ENCODE measurements at places on chromosomes 16 and 17.

GRCh38 chr17:64154717-64155116, 24.8 kb upstream of the ERN1 start:
- no peaks in the 10 kb centered on the region for H3K27me3 ChIP-seq
- peaks cover 7% of the 10 kb centered on the region for H3K4me1 ChIP-seq
- no peaks in the 10 kb centered on the region for H3K36me3 ChIP-seq
- H3K27ac ChIP-seq: no peak overlapping the region
- H3K4me3 ChIP-seq: no peak overlapping the region

DNA sequence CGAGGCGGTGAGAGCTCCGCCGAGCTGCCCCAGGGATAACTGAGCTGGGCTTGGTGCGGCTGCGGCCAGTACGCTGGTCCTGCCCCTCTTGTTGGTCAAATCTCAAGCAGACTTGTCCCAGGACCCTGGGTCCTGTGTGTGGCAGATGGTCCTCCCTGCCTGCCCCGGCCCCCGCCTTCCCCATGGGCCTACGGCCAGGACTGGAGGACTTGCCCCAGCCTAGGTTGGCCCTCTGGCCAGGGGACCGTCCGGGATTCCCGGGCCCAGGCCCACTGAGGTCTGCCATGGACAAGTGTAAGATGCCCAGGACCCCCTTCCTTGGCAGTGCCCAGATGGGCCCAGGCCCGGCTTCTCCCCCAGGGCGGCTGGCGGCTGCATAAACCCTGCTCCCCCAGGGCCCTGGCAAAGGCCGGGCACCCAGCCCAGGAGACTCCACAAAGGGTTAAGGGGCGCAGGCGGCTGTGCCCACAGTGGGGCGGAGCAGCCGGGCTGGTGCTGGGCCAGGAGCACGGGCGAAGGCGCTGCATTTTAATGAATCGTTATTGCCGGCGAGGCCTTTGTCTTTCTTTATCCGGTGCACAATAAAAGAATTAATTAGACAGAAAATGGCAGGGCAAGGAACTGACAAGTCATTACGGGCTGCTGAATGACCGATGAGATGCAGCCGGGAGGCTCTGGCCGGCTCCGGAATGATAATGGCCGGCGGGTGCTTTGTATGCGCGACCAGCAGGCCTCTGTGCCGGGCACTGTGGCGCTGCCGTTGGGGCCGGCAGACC, 9.1 kb downstream of the SOX8 start:
- H3K4me1 ChIP-seq: no peaks in the 10 kb centered on the region
- peaks cover 25% of the 10 kb centered on the region for H3K27me3 ChIP-seq
- H3K4me3 ChIP-seq: no peak overlapping the region
- H3K27ac ChIP-seq: no peak overlapping the region
- no peak for DNase-seq
- H3K36me3 ChIP-seq: no peaks in the 10 kb centered on the region

GRCh38 chr17:38917259-38917658, 8.2 kb upstream of the LASP1NB start:
- H3K27ac ChIP-seq: no peak overlapping the region
- no peak for DNase-seq
- H3K4me1 ChIP-seq: peaks cover 23% of the 10 kb centered on the region

DNA sequence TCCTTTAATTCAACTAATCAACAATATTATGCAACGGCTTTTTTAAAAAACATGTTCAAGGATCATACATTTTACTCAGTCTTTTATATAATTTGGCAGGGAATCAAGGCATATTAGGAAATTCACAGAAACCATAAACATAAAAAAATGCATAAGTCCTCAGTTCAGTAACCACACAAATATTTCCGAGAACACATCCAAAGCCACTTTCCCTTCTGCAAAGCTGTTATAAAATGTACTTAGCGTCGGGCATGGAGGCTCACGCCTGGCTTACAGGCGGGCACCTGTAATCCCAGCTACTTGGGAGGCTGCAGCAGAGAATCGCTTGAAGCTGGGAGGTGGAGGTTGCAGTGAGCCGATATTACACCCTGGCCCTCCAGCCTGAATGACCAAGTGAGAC, 9.7 kb upstream of the ZC3H7A start:
- DNase-seq: no peak
- H3K27ac ChIP-seq: no peak overlapping the region
- H3K36me3 ChIP-seq: no peaks in the 10 kb centered on the region
- H3K27me3 ChIP-seq: no peaks in the 10 kb centered on the region

DNA sequence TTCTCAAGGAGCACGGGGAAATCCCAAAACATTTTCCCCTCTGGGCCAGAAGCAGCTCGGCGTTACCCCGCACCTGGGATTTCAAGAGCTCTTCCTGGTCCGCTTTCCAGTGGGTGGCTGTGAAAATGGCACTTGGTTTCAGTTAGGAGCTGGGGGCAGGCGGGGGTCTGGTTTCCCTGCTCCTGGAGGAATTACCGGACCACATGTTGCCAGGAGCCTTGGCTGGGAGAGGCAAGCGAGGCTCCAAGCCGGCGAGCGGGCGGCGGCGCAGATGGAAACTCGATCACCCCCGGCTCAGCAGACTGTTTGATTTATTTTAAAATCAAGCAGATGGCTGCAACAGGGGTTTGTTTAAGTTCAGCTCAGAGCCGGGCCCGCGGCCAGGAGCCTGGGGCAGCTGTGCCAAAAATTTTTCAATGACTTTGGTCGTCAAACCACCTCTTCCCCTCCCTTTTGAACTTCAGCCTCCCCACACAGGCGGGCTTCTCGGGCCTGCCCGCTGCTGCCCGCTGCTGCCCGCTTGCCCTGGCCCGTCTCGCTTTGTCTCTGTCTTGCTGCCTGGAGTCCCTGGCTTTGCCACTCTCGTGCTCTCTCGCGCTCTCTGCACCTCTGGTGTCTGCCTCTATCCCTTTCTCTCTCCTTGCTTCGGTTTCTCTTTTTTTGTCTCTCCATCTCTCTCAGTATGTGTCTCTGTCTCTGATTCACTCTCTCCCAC, 108.0 kb upstream of the CIBAR2 start:
- peak overlapping the region; percentile 54 for H3K27ac ChIP-seq
- peak overlapping the region; percentile 22 for H3K4me3 ChIP-seq
- no peaks in the 10 kb centered on the region for H3K27me3 ChIP-seq
- DNase-seq: peak; percentile 62

DNA sequence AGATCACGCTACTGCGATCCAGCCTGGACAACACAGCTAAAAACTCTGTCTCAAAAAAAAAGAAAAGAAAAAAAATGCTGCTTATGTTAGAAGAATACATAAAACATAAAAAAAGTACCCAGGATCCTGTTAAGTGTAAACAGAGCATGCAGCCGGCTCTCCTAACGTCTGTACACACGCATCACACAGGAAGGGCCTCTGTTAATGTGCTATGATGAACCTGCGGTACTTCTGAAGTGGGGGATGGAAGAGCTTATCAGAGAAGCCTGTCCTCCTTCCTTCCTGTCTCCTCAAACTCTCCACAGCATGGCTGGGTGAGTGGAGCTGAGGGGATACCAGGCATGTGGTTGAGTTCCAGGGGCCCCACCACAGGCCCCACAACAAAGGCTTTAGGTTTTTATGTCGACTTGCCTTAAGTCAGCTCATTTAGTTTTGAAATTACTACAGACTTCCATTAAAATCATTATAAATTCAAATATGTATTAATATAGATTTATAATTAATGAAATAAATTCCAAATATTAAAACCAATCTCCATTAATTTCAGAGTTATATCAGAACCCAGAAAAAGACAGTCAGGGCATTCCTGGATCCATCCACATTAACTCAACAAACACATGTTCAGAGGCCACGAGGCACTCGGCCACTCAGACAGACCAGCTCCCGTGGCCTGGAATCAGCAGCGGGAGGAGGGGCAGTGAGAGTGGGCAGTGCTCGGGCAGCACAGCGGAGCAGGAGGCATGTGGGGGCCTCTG, 11.7 kb downstream of the CCDC57 start:
- DNase-seq: no peak
- H3K27me3 ChIP-seq: no peaks in the 10 kb centered on the region
- H3K4me1 ChIP-seq: peaks cover 5% of the 10 kb centered on the region
- no peaks in the 10 kb centered on the region for H3K36me3 ChIP-seq
- H3K4me3 ChIP-seq: no peak overlapping the region

DNA sequence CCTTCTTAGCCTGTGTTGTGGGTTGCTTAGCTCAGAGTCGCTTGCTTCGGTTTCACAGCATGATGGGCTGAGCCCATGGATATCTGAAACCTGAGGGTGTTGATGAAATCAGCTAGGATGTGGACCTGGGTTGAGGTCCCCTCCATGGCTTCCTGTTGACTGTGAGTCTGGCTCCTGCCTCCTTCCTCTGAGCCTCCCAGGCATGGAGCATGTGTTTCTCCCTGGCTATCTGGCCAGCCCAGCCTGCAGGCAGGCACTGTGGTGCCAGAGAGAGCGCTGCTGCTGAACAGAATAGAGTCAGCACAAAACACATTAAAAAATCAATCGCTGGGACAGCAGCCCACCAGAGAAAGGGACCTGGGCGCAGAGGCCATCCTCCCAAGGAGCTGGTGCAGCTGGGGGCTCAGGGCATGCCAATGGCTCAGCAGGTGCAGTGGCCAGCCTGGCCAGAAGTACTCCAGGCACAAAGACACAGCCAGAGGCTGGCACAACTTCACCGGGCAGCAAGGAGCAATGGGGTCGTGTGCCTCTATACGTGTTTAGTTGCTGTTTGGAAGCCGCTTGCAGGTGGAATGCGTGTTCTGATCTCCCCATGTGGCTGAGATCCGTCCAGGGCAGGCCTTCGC, 28.3 kb upstream of the GPRC5C start:
- H3K27me3 ChIP-seq: no peaks in the 10 kb centered on the region
- no peaks in the 10 kb centered on the region for H3K36me3 ChIP-seq

- H3K27me3 ChIP-seq: no peaks in the 10 kb centered on the region
- H3K27ac ChIP-seq: no peak overlapping the region
- H3K4me1 ChIP-seq: no peaks in the 10 kb centered on the region
- no peaks in the 10 kb centered on the region for H3K36me3 ChIP-seq
- H3K4me3 ChIP-seq: no peak overlapping the region
- DNase-seq: no peak
These were observed 211.4 kb downstream of the BCAS3 start for GRCh38 chr17:60888812-60889709.

DNA sequence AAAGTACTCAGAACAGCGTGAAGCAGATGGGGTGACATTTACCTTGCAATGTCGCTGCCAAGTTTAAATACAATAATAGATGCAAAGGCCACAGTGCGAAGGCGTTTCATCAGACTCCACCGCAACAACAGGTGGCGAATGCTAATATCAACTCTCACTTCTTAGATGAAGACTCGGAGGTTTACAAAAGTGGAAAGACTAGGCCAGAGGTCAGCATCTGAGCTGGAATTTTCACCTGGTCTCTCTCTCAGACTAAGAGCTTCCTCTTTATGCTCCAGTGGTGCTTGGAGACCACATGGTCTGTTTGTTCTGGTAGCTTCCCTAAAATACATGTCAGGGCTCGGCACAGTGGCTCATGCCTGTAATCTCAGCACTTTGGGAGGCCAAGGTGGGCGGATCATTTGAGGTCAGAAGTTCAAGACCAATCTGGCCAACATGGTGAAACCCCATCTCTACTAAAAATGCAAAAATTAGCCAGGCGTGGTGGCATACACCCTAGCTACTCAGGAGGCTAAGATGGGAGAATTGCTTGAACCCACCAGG, 169.1 kb downstream of the XYLT1 start:
- H3K36me3 ChIP-seq: no peaks in the 10 kb centered on the region
- peak overlapping the region; percentile 85 for H3K27ac ChIP-seq
- no peaks in the 10 kb centered on the region for H3K27me3 ChIP-seq
- peak; percentile 55 for DNase-seq
- H3K4me3 ChIP-seq: no peak overlapping the region

GRCh38 chr17:41507315-41507880, 2.0 kb upstream of the KRT13 start:
- no peak overlapping the region for H3K4me3 ChIP-seq
- H3K4me1 ChIP-seq: peaks cover 15% of the 10 kb centered on the region
- no peak for DNase-seq
- H3K27ac ChIP-seq: no peak overlapping the region

DNA sequence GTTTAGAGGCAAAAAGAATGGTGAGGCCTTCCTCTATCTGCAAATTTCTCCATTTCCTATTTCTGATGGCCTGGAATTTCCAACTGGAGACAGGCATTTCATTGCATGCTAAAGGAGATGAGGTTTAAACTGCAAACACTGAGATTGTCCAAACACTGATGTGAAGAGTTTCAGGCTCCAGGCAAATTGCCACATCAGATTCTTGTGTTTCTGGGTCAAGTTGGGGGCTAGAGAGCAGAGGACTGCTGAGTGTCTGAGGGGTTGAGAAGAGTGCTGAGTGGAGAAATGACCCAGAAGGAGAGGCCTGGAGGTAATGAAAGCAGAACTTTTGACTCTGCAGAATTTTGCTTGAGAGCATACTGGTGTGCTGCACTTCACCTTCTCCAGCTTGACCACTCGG, 216.7 kb upstream of the MPHOSPH6 start:
- H3K27ac ChIP-seq: no peak overlapping the region
- no peak overlapping the region for H3K4me3 ChIP-seq
- no peak for DNase-seq
- no peaks in the 10 kb centered on the region for H3K4me1 ChIP-seq
- H3K36me3 ChIP-seq: no peaks in the 10 kb centered on the region
- H3K27me3 ChIP-seq: no peaks in the 10 kb centered on the region

- no peak for DNase-seq
- peaks cover 4% of the 10 kb centered on the region for H3K27me3 ChIP-seq
- H3K27ac ChIP-seq: peak overlapping the region; percentile 3
- H3K4me1 ChIP-seq: no peaks in the 10 kb centered on the region
- H3K36me3 ChIP-seq: no peaks in the 10 kb centered on the region
These were observed 27.1 kb downstream of the TMEM235 start for GRCh38 chr17:78258323-78259191.

- H3K36me3 ChIP-seq: no peaks in the 10 kb centered on the region
- peaks cover 8% of the 10 kb centered on the region for H3K4me1 ChIP-seq
- H3K27me3 ChIP-seq: peaks cover 17% of the 10 kb centered on the region
- no peak for DNase-seq
- no peak overlapping the region for H3K27ac ChIP-seq
These were observed 3.6 kb upstream of the MAFG start for GRCh38 chr17:81931189-81931556.

DNA sequence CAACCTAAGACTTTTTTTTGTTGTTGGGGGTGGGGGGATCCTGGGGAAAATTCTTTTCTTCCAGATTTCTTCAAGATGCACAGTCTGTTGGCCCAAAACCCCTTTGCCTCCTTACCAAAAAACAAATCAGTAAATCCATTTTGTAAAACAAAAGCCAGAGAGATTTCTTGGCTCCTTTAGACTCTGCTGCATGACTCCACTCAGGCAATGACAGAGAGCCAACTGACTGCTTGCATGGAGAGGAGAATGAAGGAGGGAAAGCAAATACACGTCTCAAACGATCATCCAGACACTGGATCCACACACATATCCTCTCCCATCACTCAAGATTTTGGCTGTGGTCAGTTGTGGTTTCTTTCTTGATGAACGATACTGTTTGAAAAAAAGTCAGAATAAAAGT, 13.8 kb downstream of the COPRS start:
- no peak for DNase-seq
- H3K4me1 ChIP-seq: peaks cover 14% of the 10 kb centered on the region
- H3K27ac ChIP-seq: no peak overlapping the region
- H3K27me3 ChIP-seq: no peaks in the 10 kb centered on the region

- H3K4me1 ChIP-seq: no peaks in the 10 kb centered on the region
- H3K36me3 ChIP-seq: no peaks in the 10 kb centered on the region
- no peak for DNase-seq
- H3K27ac ChIP-seq: no peak overlapping the region
- no peaks in the 10 kb centered on the region for H3K27me3 ChIP-seq
These were observed 29.2 kb upstream of the WFIKKN2 start for GRCh38 chr17:50806141-50806643.

GRCh38 chr16:89707695-89708094, 6.2 kb upstream of the SPATA2L start:
- H3K4me1 ChIP-seq: peaks cover 13% of the 10 kb centered on the region
- H3K4me3 ChIP-seq: no peak overlapping the region
- no peak overlapping the region for H3K27ac ChIP-seq
- H3K36me3 ChIP-seq: no peaks in the 10 kb centered on the region
